Right lobe of liver (tissue), 6 donors: ENCODE measurements at places on chromosomes 2 and 18. TPM values are rescaled to one million over a fixed set of nuclear protein-coding genes. Genes with fewer than 3 reads are reported as not detected.
A peak's percentile ranks its signal among the peaks of the same experiment; 100 is the strongest.

STK16 gene
- 22.1 TPM for total RNA-seq

KCNS3 gene
- total RNA-seq: 2.4 TPM

PPP4R3B gene
- total RNA-seq: 46.5 TPM

EPB41L3 gene
- 20.3 TPM for total RNA-seq

EHBP1 gene
- total RNA-seq: 48.1 TPM

NOSTRIN gene
- total RNA-seq: 9.6 TPM

AMER3 gene
- not detected for total RNA-seq

IL36G gene
- not detected for total RNA-seq

UGT1A3 gene
- 13.1 TPM for total RNA-seq

ST8SIA5 gene
- total RNA-seq: not detected

LIMS4 gene
- 0.30 TPM for total RNA-seq

SPIRE1 gene
- 5.3 TPM for total RNA-seq

CNTNAP5 gene
- total RNA-seq: not detected

GCG gene
- total RNA-seq: not detected

DNA sequence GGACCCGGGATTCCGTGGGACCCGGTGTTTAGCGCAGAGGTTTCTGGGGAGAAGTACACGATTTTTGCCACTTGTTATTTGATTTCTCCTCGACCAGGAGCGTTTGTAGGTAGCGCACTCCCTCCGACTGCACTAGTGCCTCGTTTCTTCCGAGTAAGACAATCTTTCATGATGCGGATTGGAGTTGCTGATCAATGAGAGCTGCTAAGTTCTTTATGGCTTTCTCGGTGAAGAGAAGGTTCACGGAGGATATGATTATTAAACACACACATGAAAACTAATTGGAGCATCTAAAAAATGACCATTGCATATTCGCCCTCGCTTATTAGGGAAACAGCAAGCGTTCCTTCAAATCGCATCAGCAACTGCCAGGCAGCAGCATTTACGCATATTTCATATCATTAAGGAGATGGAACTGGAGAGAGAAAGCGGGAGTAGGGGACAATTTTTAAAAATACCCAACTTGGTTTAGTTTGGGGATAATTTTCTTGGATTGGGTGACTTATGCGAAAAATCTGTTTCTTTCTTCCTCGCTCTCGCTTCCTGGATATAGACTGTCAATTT lies 616 bp downstream of the EML6 start:
- DNase-seq: no peak

DNA sequence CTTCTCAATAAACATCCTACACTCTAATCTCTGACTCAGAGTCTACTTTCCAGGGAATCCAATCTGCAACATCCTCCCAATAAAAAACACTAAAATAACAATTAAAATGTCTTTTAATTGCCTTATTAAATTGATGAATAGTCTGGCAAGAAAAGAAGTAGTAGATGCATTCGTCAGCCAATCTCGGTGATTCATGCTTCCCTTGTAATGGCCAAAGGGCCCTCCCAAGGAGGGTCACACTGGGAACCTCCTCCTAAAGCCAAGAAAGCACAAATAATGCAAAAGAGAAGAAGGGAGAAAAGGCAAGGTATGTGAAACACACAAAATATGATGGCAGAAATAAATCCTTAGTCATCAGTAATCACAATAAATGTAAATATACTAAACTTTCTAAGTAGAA lies 16.8 kb downstream of the ST8SIA5 start:
- DNase-seq: no peak

DNA sequence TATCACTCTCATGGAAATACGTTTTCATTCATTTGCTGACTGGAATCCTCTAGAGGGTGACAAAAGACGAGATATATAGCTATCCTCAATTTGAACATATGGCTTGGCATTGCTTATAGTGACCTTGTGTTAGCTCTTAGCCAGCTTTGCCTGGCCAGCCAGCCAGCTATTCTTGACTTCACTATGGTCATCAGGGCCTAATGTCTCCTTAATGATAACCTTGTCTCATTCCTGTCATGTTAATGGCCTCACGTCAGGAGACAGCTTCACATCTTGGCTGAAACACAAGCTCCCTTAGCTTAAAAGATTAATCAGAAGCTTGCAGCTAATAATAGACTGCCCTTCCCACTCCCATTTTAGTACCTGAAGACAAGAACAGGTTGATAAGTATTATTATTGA lies 1517.5 kb upstream of the PIK3C3 start:
- DNase-seq: no peak

- DNase-seq: no peak
These were observed 66.9 kb upstream of the ITM2C start for GRCh38 chr2:230797515-230798495.

DNA sequence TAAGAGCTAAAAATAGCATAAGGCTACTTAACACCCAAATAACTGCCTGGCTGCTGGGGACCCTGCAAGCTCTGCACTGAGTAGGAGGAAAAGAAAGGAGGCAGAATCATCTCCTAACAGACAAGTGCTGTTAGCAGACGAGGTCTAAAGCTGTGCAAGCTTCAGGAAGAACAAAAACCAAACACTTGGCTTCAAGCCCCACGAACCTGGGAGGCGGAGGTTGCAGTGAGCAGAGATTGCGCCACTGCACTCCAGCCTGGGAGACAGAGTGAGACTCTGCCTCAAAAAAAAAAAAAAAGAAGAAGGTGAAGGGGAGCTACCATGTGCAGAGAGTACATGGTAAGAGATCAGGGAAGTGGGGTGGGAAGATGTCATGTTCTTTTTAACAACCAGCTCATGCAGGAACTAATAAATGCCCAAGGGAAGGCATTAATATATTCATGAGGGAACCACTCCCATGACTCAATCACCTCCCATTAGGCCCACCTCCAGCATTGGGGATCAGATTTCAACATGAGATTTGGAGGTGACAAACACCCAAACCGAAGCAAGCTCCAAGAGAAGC lies 28.8 kb upstream of the INO80C start:
- peak; percentile 37 for DNase-seq

DNA sequence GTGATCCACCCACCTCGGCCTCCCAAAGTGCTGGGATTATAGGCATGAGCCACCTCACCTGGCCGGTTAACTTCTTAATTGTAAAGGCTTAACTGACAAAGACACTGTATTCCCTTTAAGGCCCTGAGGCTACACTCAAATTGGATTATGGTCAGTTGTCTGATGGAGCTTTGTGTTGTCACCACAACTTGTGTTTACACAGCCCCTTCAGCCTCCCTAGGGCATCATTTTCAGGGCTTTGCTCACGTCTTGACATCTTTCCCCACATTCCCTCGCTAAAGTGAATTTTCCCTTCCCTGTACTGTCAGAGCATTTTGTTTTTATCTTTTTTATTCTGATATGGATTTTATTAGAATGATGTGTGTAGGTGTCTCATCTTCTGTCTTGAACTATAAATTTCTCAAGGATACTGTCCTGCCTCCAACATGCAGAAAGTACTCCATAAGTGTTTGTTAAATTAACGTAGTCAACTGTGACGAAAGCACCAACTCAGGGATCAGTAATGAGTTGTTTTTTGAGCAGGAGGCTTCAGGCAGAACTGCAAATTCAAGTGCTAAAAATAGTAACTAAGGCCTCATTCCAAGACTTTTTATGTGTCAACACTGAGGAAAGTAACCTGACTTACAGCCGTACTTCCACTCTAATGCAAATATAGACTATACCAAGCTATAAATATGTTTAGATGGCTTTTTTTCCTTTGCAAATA lies 77.1 kb upstream of the NARS1 start:
- no peak for DNase-seq

- no peak for DNase-seq
These were observed 193.5 kb downstream of the MYO3B start for GRCh38 chr2:170371231-170371998.

GRCh38 chr2:57760381-57760801 lies 286.2 kb upstream of the VRK2 start:
- DNase-seq: no peak

DNA sequence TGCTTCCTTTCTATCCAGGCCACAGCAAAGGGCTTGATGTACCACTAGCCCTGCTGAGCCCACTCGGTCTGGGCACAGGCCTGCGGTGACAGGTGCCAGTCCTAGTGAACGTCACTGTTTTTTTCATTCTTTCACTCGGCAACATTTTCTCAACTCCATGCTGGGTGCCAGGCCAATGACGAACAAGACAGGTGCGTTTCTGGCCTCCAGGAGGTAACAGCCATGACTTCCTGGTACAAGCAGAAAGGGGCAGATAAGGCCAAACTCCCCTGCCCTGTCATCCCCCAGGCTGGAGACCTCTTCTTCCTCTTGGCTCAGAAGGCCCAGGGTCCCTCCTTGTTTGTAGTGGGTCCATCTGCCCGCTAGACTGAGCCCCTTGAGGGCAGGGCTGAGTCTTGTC lies 55.7 kb upstream of the OTOF start:
- no peak for DNase-seq

GRCh38 chr2:37471994-37472393 lies 127.6 kb downstream of the QPCT start:
- DNase-seq: no peak

GRCh38 chr2:231816327-231817026 lies 30.2 kb downstream of the COPS7B start:
- DNase-seq: no peak

GRCh38 chr2:85822766-85823165 lies 66.0 kb downstream of the ST3GAL5 start:
- DNase-seq: no peak

GRCh38 chr2:119795309-119796303 lies 35.9 kb downstream of the PTPN4 start:
- DNase-seq: no peak

- DNase-seq: no peak
These were observed 76.0 kb upstream of the EPC2 start for GRCh38 chr2:148568597-148568996.

GRCh38 chr2:4300616-4301015 lies 597.2 kb downstream of the DCDC2C start:
- no peak for DNase-seq

- DNase-seq: no peak
These were observed 31.5 kb downstream of the GYPC start for GRCh38 chr2:126687503-126687902.

DNA sequence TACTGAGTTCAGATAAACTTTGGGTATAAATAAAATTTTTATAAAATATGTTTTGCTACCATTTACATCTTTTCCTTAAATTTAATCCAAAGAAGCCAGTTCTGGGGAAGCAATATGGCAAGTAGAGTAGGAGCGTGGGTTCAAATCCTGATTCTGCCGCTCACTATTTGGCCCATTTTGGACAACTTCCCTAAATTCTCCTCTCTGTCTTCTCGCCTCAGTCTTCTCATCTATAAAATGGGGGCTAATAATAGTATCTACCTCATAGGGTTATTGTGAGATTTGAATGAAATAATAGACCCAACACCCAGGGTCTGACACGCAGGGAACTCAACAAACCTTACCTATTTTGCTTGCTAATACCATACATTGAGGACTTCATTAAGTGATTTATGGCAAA lies 59.7 kb downstream of the ACTR2 start:
- DNase-seq: no peak

GRCh38 chr2:177721087-177721486 lies 328.5 kb downstream of the AGPS start:
- no peak for DNase-seq

GRCh38 chr2:233411162-233411561 lies 56.9 kb downstream of the DGKD start:
- no peak for DNase-seq

- DNase-seq: no peak
These were observed 1132.4 kb upstream of the CDH2 start for GRCh38 chr18:29309366-29309765.

GRCh38 chr2:16189029-16189835 lies 248.9 kb downstream of the MYCN start:
- no peak for DNase-seq

- DNase-seq: no peak
These were observed 357.3 kb upstream of the SLC8A1 start for GRCh38 chr2:40809156-40809555.
